ENCODE measurements at places on chromosomes 3 and 15.

DNA sequence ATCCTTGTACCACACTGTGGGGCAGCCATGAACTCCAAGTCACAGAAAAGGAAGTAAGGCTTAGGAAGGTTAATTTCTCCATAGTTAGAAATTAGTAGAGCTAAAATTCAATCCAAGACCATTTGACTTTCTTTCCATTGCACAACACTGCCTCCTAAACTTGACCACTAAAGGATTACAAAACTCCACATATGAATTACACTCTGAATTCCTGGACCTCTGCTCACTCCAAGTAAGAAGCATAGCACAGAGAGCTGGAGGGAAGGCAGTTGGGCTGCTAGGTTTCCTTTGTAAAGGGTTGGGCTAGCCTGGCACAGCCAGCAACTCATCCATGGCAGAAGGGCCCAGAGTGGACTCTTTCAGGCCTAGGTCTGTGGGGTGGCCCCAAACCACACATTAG is 134.4 kb downstream of the MYLK start:
- no peak for DNase-seq

DNA sequence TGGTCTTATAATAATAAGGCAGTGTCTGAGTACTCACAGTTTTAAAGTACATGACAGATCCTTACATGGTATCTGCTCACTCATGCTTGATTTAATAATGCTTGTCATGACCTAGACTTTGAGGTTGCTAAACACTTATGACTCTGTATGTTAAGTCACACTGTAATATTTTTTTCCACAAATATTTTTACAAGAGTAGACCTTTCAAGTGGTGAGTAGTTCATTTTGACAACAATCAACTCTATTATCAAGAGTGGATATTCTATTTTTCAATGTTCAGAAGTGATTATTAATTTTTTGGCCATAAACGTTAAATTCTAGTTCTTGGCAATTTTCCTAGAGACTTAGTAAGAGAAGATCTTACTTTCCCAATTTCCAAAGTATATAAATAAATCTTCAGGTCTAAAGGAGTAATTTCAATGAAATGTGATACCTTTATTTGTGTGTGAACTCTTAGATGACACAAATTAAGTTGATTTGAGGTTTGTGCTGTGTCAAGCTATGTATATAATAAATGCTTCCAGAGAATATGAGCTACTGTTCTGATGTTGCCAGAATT is 104.5 kb downstream of the NLGN1 start:
- no peak for DNase-seq

GRCh38 chr15:44325568-44325967 is 37.0 kb downstream of the GOLM2 start:
- DNase-seq = no peak

DNA sequence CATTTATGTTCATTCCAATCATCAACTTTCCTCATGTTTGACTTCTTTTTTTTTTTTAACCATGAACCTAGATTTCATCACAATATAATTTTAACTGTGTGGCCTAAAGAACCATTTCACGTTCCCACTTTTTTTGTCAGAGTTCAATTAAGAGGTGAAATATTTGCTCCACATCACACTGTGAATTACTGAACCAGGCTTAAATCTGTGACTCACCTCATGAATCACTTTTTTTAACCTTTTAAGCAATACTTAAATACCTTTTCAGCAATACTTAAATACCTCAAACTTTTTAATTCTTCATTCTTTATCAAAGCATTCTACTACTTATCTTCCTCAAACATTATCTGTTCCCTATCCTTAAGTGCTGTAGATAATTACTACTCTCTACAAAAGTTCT is 137.6 kb downstream of the SI start:
- DNase-seq = no peak

DNA sequence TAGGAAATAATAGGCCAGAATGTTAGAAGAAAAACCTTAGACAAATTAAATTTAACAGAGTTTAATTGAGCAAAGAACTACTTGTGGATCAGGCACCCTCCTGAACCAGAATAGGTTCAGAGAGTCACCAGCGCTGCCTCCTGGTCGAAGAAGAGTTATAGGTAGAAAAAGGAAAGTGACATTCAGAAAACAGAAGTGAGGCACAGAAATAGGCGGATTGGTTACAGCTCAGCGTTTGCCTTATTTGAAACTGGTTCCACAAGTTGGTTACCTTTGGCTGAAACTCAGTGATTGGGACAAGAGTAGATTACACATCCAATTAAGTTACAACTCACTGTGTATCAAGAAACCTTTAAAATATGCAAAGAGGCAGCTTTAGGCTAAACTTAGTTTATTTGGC is 4.4 kb downstream of the AADAC start:
- DNase-seq = no peak

- DNase-seq = no peak
These were observed 546 bp downstream of the EIF4A2 start for GRCh38 chr3:186783731-186784515.

DNA sequence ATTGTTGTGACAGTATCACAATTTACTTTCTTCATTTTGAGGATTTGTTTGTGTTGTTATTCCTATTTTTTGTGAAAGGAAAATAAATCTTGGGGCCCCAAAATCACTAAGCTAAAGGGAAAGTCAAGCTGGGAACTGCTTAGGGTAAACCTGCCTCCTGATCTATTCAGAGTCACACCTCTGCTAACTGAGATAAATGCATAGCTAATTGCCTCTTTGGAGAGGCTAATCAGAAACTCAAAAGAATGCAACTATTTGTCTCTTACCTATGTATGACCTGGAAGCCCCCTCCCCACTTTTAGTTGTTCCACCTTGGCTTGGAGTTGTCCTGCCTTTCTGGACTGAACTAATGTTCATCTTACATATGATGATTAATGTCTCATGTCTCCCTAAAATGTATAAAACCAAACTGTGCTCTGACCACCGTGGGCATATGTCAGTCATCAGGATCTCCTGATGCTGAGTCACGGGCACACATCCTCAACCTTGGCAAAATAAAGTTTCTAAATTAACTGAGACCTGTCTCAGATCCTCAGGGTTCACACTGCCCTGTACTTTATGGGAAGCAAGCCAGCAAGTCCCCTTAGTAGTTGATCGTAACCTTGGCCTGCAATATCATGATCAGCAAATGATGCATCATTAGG is 523.2 kb upstream of the GOLIM4 start:
- DNase-seq = no peak

GRCh38 chr3:124854009-124854408 is 33.2 kb downstream of the ITGB5 start:
- DNase-seq = no peak

DNA sequence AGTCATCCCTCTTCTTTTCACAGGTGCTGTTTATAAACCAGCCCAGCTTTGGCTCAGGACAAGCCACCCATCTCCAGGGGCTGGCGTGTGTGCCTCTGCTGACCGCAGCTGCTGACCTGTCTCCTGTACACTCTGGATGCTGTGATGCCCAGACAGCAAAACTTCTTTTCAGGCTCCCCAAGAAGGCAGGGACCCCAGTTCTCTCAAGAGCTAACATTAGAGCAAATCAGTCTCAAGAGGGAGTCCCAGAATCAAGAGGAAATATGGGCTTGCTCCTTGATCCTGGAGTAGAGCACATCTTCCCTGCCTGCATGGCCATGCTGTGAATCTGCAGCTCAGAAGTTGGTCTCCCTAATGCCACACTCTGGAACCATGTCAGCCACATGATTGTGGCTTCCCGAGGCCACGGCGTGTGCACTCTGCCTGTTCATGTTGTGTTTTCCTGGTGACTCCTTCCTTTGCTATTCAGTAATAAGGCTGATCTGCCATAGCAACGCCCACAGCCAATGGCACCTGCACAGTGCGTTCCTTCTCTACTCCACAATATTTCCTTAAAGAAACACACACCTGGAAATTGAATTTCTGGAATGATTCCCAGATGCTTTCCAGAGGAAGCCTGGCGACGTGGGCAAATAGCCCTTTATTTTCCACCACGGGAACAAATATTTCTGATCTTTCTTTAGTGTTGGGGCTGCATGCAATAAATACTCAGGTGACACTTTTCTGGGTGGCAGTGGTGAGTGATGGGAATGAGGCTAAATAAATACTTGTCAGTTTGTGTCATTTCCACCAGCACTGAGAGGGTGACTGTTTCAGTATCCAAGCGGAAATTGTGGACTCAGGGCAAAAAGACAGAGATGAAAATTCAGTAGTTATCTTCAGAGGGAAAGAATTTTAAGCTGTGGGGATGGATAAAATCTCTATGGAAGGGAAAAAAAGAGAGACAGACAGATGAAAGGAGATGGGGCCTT is 21.9 kb upstream of the THSD4 start:
- DNase-seq = peak; percentile 33

DNA sequence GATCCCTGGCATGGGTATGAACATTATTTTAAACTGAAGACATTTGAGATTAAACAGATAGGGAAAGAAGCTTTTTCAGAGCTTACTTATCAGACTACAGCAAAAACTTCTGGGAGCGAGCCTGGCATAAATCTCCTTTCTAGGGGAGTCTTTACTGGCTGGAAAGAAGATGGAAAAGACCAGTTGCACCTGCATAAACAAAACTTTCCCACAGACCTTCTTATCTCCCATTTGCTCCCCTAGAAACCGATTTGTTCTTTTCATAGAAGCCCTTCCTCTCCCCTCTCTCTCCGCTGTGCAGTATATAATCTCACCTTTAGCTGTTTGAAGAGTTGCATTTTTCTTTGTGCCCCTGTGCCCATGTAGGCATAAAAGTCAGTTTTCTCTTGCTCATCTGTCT is 93.2 kb downstream of the CHRNA7 start:
- no peak for DNase-seq

GRCh38 chr3:25542492-25543039 is 114.5 kb downstream of the RARB start:
- no peak for DNase-seq

DNA sequence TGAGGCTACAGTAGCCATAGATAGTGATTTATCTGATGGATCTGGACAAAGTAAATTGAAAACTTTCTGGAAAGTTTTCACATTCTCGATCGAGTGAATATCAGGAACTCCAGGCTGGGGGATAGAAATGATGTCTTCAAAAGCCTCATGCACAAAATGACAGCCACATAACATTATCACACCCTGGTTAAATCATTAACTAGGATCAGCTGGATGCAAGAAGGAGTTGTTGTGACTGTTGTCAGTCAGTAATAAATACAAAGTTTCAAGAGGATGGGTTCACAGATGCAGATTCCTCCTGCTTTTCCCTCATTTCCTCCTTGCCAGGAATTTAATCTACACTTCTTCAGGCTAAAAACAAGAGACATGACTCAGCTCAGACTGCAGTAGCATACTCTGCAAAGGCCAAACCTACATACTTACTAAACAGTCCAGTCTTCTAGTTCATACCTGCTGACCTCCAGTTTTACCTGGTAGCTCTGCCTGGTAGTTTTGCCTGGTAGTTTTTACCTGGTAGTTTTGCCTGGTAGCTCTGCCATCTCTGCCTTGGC is 40.9 kb downstream of the C2CD4A start:
- DNase-seq = no peak

DNA sequence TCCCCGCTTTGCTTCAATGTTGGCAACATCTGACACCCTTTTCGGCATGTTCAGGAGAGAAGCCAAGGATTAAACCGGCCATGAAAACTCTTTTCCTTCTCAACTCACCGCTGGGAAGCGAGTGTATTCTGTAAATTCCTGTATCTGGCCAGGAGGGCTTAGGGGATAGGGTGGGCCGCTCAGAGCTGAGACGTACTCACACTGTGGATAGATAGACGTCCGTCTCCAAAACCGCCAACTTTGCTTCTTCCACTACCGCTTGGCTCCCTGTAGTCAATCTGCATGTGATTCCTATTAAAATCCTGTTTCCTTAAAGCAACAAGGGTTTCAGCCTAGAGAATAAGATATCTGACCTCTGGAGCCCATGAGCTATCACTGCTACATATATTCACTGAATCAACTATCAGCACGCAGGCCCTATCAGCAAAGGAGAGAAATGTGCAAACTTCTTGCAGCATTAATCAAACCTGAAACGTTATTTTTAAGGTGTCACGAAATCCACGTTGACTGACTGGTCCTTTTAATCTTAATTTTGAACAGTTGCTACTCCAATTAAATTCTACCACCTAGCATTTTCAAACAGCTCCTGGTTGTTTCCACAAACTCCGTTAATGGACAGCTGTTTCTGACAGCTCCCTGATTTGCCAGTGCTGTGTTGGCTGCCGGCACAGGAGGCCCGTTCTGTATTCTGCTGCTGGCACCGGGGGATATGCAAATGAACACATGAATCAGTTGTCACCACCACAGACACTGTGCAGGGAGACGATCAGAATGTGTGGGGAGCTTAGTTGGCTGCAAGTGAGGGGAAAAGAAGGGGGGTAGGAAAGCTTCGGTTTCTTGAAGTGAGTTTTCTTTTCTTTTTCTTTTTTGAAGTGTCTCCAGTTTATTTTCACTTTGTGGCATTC is 438.9 kb upstream of the ARRDC4 start:
- DNase-seq = no peak

GRCh38 chr3:150495563-150496168 is 50.6 kb downstream of the SERP1 start:
- no peak for DNase-seq

- no peak for DNase-seq
These were observed 100.5 kb downstream of the NAALADL2 start for GRCh38 chr3:174959556-174960065.

DNA sequence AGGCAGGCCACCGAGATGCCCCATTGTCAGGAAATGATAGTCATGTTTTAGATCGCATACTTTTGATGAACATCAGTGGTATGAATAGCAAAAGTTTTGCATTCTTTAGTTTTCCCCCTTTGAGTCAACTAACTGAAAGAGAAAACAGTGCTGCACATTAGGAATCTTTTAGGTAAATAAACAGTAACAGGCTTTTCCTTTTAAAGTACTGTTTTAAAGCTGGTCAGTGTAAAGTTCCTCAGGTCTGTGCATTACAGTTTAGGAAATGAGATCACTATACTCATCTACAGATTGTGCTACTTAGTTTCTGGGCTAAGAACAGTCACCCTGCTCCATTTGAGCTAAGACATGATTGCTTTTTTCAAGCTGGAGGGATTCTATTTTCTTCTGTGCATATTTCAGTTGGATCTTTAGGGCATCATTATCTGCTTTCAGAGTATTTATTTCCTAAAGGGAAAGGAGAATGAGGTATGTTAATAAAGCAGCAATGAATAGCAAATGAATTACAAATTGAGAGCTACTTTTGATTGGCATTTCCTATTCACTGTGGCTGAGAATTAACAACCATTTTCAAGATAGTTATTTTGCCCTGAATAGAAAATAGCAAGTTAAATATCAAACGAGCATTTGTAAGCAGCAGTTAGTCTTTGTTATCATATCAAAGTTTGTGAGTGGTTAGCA is 36.5 kb downstream of the FAM98B start:
- DNase-seq = no peak

GRCh38 chr15:95267481-95267880 is 1036.1 kb downstream of the MCTP2 start:
- no peak for DNase-seq
